ENCODE measurements at places on chromosomes 6 and 20.

GRCh38 chr6:2961506-2961905 is 9.9 kb downstream of the SERPINB6 start:
- DNase-seq = no peak

DNA sequence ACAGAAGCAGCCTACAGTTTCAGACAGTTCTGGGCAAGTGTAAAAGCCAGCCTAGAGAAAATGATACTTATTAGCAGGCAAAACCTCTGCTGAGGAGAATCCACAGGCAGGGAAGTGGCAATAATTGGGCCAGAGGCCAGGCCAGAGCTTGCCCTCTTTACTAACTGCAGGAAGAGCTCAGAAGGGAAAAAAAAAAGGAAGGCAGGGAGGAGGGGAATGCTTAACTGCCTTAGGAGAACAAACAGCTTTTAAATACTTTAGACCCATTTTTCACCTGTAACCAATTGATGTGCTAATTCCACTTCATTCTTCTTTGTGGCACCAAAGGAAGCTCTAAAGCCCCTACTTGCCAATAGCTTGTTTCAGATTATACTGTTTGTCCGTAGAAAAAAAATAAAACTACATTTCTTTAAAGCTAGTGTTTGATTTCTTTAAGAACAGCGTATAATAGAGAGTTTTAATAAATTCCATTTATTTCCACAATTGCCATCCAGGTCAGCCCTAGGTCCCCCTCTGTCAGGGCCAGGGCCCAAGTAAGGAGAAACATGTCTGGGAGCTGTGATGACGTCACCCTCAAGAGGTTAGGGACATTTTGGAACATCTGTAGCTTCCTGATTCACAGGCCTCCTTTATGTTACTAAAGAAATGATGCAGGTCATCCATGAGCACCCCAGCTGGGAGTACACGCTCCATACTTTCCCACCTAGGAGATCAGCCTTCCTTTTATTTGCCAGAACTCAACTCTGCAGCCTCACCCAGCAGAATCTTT is 384.3 kb downstream of the CDC5L start:
- no peak for DNase-seq

DNA sequence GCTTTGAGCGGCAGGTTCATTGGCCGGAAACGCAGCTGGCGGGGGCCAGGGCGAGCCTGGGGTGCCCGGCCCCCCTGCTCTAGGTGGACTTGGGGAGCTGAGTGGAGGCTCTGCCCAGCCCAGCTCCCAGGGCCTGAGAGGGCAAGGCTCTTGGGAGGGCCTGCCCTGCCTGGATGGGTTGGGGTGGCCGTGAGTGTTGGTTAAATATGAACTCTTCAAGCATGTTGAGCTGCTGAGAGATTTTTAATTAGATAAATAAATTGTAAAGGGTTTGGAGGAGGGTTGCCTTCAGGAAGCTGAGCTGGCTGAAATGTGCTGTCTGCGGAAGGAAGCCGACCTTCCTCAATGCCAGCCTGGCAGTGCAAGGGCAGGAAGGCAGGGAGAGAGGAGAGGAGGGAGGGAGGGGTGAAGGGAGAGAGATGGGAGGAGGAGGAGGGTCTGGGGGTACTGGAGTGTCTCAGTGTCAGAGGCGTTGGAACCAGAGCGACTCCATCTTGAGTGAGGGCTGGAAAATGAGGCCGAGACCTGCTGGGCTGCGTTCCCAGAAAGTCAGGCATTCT is 39.4 kb upstream of the PMEPA1 start:
- no peak for DNase-seq

- DNase-seq = no peak
These were observed 277.3 kb downstream of the CDH4 start for GRCh38 chr20:61529354-61529753.

DNA sequence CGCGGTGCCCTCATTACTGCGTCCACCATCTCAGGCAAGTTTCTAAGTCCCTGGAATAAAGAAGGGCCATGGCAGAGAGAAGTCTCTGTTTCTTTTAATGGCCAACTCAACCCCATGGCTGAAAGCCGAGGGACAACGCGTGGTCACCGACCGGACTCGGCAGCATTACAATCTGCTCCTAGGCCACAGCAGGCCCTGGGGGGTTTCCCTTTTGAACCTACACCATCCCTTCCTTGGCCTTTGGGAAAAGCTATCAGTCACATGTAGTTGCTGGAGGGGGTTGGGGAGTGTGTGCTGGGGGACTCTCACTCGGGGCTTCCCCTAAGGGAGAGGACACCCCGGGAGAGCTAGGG is 11.1 kb upstream of the FAM83C start:
- DNase-seq = no peak

Measured in thoracic aorta (tissue), 2 donors.